ENCODE measurements at places on chromosomes 5 and 9.
A peak's percentile ranks its signal among the peaks of the same experiment; 100 is the strongest.

DNA sequence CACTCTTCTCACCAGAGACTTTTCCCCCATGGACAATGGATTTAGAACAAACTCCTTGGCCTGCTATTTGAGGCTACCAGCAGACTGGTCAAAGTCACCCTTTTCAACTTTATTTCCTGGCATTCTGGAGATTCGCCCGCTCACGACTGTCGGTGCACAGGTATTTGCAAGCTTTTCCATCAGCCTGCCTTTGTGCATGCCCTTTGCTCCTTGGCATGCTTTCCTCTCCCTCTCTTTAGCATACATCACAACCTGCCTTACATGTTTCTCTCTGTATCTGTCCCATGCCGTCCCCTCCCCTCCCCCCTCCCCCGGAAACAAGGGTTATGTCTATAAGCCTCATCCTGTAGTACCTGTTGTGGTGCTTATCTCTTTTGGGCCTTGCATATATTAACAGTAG is 257.1 kb downstream of the AOPEP start:
- DNase-seq: no peak

DNA sequence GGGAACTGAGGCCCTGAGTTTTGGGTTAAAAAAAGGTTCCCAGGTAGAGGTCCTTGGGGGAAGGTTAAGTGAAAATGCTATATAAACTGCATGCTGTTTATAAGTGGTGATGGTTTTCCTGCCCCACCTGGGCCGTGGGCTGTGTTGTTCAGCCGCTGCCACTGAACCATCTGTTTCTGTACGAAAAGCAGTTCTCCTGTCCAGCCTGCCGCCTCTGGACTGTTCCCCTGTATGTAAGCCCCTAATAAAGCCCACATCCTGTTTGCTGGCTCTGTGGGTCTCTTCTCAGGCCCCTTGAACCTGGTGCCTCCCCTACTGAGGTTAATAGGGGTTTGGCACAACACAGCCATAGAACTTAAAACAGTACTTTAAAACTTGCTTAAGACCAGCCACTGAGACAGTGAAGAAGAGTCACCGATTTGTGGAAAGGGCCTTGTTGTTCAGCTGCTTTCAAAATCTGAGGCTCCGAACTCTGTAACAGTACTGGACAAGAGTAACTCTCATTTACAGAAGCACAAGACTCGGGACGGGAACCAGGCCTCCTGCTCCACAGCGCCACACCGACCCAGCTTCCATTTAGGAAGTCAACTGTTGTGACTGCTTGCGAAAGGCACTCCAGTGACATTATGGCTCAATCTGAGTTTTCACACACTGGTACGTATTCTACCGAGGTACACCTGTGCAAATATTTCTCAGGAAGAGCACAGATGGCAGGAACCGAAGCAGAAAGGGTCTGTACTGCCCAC is 192.5 kb downstream of the CDK5RAP2 start:
- no peak for DNase-seq

DNA sequence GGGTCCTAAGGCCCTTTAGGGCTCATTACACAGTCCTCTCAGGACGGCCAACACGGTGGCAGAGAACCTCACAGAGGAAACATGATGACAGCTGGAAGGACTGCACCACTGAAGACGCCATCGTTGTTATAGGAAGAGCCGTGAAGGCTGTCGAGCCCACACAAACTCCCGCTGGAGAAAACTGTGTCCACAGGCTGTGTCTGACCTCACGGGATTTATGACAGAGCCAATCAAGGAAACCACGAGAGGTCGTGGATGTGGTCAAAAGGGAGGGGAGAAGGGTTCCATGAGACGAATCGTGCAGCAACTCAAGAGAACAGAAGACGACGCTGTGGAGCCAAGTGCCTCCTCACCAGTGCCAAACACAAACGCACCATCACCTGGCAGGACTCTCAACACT is 12.2 kb downstream of the QSOX2 start:
- DNase-seq: peak; percentile 46

DNA sequence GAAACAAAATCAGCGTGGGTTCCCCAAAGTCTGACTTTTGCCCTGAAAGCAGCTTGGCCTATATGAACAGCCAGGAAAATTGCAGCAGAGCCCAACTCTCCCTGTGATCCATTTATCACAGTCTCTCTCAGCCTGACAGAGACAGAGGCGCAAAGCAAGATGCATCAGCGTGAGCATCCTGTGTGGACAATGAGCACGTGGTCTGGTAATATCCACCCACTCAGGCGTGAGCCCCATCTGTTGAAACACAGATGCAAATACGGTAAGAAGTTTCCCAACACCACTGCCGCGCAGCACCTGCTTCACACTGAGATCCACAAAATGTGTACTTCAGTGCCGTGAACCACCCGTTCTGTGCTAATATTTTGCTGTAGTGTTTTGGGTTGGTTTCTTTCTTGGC is 114.6 kb downstream of the MRPL36 start:
- DNase-seq: no peak

DNA sequence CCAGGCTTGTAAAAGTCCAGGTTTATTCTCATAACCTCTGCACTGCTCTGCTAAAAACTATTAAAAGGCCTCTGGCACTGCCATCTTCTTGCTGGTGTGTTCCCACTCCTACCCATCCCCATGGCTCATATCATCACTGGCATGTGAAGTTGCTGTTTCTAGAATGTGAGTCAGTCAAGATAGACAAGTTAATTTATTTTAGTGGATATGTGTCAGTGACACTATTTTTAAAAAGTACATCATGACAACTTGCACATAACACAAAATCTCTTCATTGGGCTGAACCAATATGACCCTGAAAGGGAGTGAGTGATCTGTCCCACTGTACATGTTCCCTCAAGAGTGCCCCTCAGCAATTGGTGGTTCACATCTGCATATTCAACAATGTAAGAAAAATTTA is 299.7 kb downstream of the NFIB start:
- DNase-seq: no peak

DNA sequence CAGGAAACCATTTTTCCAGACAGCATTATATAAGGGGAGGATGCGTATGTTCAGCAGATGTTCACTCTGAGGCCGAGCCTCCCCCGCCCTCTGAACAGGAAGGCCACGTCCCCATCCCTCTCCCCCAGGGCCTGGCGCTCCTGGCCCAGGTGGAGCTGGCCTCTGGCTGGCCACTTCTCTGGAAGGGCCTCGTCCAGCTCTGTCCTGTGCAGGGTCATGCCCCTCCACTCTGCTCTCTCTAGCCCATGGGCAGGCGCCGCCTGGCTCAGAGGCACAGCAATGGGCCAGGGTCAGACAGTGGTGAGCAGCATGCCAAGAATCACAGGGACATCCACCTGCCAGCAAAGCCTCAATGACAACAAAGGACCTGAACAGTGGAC is 34.2 kb downstream of the ADAMTS2 start:
- no peak for DNase-seq

GRCh38 chr5:141838326-141839014 is 39.7 kb downstream of the PCDH1 start:
- DNase-seq: peak; percentile 30

DNA sequence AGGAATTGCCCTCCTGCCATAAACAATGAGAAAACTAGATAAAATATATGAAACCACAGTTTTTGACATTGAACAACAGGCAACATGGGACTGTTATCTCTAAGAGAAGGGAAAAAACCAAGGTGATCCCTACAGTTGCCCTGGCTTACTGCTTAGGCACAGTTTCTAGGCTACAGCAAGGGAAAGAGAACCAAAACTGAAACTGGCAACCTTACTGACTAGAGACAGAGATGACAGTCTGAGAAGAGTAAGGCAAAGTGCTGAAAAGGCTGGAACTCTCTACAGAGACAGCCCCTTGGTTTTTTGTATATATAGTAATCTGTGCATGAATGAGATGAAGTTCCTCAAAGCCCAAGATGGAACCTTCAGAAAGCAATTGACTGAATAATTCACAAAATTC is 36.2 kb upstream of the REEP2 start:
- DNase-seq: no peak

DNA sequence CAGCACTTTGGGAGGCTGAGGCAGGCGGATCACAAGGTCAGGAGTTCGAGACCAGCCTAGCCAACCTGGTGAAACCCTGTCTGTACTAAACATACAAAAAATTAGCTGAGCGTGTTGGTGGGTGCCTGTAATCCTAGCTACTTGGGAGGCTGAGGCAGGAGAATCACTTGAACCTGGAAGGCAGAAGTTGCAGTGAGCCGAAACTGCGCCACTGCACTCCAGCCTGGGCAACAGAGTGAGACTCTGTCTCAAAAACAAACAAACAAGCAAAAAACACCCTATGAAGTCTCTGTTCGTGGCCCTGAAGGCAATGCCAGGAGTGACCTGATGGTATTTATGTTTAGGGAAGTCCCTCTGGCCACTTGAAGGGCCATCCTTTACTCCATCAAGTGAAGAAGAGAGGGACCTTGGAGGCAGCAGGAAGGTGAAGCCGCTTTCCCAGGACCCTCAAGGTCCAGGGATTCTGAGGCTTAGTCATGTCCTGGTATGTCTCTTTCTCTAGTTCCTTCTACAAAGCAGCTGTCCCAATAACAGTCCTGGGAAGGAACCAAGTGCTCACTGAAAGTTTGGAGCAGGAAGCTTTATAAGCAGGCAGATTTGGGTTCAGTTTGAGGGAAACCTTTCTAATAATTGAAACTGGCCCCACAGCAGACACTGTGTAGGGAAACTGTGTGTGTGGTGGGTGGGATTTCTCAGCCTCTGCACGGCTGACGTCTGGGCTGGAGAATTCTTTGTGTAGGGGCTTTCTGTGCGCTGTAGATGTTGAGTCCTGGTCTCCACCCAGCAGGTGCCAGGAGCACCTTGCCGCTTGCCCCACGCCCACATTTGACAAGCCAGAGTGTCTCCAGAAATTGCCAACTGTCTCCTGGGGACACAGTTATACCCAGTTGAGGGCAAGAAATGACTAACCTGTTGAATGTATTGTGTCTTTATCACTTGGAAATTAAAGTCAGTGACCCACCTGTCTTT is 12.5 kb downstream of the PHF2 start:
- no peak for DNase-seq

DNA sequence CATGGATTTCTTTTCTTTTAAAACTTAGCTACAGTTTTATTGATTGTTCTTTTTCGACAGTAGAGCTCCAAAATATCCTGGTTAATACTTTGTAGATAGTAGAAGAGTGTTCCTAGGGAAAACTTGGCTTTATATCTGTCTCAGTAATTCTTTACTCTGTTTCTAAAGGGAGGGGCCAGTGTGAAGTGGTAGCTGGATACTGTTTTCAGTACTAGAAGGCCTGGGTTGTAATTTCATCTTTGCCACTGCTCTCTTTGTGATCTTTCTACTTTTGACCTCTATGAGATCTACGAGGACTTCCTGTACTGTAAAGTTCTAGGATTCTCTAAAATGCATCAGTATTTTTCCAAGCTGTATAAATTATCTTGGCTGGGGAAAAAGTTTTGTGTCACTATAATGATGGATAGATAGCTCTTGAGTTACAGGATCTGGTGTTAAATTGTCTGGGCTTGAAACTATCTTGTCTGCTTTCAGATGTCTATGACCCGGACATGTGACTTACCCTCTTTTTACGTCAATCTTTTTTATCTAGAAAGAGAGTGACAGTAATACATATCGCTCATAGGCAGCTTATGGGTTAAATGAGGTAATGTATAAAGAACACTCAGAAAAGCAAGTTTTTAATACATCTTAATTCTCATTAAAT is 53.6 kb downstream of the PRR16 start:
- DNase-seq: no peak

GRCh38 chr9:116550696-116551436 is 136.2 kb upstream of the TRIM32 start:
- DNase-seq: no peak

- no peak for DNase-seq
These were observed 19.7 kb upstream of the ARHGEF28 start for GRCh38 chr5:73606206-73606753.

DNA sequence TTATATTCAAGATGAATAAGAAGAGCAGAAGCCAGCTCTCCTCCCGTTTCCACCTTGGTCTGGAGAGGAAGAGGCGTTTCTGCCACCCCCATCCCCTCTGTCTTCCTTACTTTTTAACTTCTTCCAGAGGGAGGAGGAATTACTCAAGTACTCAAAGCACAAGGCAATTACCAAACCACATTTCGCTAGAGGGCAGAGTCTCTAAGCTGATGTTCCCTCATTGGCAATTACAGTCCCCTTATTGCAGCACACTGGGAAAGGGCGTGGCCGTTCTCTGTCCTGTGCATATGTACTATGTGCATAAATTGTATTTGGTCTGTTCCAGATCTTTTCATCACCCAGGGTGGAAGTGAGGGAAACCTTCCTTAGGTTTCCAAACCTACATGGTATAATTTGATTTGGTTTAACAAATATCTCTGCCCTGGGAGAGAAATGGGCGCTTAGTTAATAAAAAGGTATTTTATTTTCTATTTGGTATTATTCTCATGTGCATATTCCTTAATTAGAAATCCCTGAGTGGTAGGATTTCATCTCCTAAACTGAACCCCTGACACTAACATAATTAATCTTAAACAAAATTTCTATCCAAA is 29.8 kb upstream of the ALDOB start:
- DNase-seq: peak; percentile 91

DNA sequence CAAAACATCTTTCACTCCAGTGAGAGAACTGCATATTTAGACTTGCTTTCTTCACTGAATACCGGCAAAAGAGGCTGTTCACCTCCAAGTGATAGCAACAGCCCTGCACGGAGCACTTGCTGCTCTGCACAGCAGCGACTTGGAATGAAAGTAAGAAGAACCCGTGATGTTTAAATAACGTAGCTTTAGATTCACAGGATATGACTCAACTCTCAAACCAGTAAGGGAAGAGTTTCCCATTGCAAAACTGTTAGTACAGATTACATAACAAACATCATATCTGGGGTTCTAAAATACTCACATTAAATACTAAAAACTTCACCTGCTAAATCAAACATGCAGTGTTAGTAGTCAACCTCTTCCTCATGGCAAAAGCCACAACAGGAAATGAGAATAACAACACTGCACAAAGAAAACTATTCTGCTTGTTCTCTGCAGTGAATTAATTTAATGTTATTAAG is 203.4 kb downstream of the MCTP1 start:
- peak; percentile 88 for DNase-seq

DNA sequence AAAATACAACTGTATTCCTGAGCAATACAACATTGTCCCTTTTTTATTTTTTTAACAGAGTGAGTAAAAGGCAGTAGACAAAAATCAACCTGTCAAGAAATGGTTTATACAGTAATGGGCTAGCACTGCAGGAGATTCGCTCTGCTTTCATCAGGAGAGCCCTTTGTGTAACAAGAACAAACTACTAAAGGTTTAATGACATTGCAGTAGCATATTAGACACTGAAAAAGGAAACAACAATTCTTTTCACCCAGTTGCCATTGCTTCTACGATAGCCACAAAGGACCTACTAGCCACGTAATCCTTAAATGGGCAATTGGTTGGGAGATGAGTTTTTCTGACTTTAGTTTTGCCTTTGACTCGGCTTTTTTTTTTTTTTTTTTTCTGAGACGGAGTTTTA is 319.8 kb upstream of the TRPM3 start:
- no peak for DNase-seq

- DNase-seq: no peak
These were observed 38.9 kb downstream of the PRRC2B start for GRCh38 chr9:131432597-131433301.

- no peak for DNase-seq
These were observed 574.5 kb upstream of the TLE4 start for GRCh38 chr9:78997296-78997695.

DNA sequence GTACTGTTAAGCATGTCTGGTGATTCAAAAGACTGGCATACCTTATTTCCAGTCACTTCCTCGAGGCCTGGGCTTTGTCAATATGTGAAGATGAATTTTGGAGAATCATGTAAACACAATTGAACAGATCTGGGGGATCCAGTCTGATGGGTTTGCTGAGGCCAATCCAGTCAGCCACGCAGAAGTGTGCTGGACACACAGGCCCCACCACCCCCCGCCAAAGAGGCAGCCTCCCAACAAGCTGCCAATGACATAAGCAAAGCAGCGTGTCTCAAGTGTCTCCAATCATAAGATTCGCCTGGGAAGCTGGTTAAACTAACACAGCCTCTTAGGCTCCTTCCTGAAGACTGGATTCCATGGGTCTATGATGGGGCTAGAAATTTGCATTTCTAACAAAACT is 192.9 kb upstream of the KLF9 start:
- no peak for DNase-seq
